Right lung (tissue), 10 donors: ENCODE measurements at places on chromosomes 1 and 21. TPM values are rescaled to one million over a fixed set of nuclear protein-coding genes. Genes with fewer than 3 reads are reported as not detected.
A peak's percentile ranks its signal among the peaks of the same experiment; 100 is the strongest.

The RGS16 gene
- polyA plus RNA-seq = 4.5 TPM

- no peak for DNase-seq
Observed at GRCh38 chr1:24987875-24988557, 57.9 kb upstream of the RUNX3 start.

DNA sequence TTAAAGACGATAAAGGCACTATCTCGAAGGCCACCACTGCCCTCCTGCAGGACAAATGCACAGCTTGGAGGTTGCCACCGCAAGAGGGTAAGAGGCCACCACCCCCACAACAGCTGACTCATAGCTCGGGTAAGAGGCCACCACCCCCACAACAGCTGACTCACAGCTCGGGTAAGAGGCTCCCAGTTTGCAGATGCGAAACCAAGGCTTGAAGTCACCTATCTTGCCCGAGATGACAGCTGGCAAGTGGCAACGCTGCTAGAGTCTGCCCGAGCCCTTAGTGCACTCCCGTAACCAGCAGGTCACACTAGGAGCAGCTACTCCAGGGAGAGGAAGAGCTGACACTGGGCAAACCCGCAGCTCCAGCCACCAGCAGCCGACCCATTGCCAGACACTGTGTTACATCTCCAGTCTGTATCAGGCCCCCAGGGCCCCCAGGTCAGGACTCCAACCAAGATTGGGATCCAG is 17.1 kb upstream of the SPSB1 start:
- no peak for DNase-seq

DNA sequence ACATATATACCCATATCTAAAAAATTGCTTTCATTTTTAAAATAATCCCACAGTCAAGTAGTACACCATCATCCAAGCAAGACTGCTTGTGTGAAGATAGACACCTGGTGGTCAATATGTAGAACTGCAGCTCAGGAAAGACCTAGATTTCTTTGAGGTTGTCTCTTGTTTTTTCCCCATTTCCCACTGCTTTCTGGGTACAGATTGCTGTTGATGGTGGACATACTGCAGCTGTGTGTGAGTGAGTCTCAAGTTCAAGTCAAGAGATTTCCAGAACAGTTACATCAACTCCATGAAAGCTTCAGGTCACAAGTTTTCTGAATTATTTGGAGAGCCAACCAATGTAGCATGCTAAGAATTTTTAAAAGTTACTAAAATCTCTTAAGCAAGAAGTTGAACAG is 306.4 kb downstream of the DUSP10 start:
- peak; percentile 86 for DNase-seq

- no peak for DNase-seq
Observed at GRCh38 chr1:218658269-218658668, 313.1 kb downstream of the TGFB2 start.
